Stomach (tissue), 19 donors: ENCODE measurements at places on chromosomes 7 and 10. TPM values are rescaled to one million over a fixed set of nuclear protein-coding genes. Genes with fewer than 3 reads are reported as not detected.

DNA sequence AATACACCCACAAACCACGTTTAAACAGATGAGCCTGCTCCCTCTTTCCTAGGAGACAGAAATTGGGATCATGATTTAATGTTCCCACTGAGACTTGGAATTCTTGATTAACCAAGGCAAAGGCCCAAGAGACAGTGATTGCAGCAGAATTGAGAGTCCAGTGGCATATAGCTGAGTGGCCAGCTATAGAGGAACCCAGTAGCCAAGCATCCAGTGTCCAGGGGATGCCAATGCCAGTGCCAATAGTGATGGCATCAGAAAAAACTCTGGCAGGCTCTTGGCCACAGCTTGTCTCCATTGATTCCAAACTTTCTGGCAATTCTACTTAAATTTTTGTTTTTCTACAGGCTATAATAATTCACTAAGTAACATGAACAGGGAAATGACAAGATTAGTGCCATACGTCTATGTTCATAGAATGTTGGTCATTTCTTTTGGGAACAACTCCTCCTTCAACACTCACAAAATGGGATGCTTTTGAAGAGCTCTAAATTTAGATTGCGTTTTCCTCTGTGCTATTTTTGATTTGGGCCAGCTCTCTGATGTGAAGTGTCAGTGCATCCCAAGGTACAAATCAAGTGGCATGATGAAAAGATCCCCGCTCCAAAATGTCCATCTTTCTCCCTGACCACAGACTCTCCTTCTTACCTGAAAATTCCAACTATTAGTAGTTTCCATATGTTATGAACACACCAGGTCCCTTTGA is 83.1 kb upstream of the A1CF start:
- DNase-seq: no peak

- peak; percentile 30 for DNase-seq
Measured at GRCh38 chr7:105112440-105113418, 98.7 kb downstream of the KMT2E start.

NKX2-3 gene
- total RNA-seq: 2.8 TPM

TMEM176A gene
- total RNA-seq: 35.8 TPM

CPVL gene
- total RNA-seq: not detected
